ENCODE measurements at places on chromosomes 1 and 21.

DNA sequence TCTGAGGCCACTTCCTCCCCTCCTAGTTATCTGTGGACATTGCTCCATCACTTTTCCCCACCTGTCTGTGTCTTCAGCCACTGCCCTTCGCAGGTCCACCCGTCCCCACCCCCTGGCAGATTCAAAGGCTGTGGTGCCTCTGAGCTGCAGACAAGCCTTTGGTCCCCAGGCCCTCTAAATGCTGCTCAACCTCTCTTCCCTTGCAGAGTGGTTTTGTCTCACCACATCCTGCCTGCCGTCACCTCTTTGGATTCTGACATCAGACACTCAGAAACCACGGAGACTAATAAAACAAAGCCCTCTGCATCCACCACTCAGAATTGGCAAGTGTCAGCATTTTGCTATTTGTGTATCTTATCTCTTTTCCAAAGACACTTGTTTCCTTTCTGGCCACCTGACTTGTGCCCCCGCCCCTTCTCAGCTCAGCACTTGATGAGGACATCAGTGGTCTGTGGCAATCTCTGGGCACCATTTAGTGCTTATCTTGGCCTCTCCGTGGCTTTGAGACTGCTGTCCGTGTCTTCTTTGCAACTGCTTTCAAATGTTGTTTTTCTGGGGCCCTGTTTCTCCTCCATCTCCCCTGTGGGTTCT lies 7.7 kb downstream of the CNIH3 start:
- DNase-seq: peak; percentile 62

DNA sequence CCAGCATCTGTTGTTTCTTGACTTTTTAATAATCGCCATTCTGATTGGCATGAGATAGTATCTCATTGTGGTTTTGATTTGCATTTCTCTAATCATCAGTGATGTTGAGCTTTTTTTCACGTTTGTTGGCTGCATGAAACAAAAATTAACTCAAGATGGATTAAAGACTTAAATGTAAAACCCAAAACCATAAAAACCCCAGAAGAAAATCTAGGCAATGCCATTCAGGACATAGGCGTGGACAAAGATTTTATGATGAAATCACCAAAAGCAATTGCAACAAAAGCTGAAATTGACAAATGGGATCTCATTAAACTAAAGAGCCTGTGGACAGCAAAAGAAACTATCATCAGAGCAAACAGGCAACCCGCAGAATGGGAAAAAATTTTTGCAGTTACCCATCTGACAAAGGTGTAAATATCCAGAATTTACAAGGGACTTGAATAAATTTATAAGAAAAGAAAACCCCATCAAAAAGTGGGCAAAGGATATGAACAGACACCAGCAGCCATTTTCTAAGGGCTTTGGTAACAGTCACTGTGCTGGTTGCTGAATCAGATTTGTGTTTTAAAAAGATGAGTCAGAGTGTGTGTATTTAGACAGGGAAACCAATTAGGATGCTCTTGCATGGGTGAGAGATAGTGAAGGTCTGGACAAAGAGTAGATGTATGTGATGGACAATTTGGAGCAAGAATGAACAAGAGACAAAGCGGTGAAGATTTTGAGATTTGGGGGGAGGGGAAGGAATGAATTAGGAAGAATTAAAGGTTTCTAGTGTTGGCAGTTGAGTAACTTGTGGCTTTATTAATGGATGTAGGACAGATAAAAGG lies 110.7 kb downstream of the RYR2 start:
- DNase-seq: no peak

GRCh38 chr1:147223740-147224615 lies 1.2 kb downstream of the FMO5 start:
- DNase-seq: no peak

GRCh38 chr1:187605736-187606135 lies 777.0 kb downstream of the PLA2G4A start:
- DNase-seq: no peak

DNA sequence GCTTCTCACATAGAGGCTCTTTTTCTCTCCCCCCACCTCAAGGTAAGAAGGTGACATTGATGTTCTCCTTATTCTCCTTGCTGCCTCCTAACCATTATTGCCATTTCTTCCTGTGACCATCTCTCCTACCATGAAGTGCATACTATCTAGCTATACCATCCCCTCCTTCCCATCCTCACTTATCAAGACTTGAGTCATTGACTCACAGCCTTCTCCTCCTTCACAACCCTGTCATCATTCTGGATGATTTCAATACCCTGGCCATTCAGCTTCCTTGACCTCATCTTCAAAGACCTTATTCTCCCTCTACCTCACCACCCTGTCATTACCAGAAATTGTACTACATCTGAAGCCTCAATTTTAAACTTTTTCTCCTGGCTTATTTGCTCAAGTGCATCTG lies 10.9 kb upstream of the HIPK1 start:
- DNase-seq: no peak

GRCh38 chr1:1310476-1311053 lies 2.2 kb downstream of the PUSL1 start:
- no peak for DNase-seq

- DNase-seq: no peak
These were observed 717 bp downstream of the B4GALT3 start for GRCh38 chr1:161176468-161177111.

DNA sequence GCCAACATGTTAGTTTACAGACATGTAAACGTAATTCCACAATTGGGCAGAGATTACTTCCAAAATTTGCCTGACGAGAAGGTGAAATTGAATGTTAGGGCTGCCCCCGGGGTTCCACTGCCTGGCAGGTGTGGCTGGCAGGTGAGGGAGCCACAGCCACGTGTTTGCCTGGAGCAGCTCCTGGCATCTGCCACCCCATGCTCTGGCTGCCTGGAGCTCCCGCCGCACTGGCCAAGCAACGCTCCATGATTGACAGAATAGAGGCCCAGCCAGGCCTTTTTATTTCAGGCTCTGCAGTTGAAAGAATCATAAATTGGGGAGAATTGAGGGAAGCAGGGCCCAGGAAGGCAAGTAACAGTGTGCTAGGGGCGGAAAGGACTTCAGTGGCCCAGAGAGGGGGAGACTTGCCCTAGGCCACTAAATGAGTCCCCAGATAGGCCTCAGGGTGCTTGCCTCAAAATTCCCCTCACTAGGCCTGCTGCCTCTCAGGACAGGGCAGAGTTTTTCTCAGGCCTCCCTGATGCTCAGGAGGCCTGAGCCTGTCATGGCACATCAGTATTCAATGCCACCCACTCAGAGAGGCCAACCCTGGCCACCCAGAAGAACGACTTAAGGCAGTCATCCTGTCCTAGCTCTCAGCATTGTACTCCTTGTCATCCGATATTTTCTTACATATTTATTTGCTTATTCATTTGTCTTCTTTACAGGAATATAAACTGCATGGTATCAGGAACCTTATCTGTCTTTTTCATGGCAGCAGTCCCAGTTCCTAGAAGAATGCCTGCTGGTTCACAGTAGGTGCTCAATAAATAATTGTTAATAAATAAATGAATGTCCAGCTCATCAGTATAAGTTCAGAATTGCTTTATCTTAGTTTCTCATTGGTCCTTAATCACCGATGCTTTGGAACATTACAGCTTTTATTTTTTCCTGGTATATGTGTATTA lies 16.6 kb upstream of the S1PR1 start:
- DNase-seq: no peak

GRCh38 chr1:109251277-109252166 lies 2.2 kb downstream of the CELSR2 start:
- DNase-seq: no peak

DNA sequence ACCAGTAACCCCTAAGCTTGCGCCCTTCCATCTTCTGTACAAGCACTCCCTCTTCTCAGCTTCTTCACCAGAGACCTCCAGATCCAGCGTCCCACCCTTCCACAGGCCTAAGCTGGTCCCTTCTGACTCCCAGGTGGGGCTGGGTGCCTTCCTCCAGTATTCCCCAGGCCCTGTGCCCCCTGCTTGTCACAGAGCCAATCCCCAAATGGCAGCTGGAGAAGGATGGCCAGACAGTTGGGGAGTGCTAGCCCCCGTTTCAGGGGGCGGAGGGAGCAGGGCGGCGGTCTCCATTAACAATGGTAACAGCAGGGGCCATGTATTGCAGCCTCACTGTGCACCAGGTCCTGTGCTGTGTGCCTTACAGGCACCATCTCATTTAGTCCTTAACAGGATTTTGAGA lies 85.7 kb downstream of the KCNN3 start:
- no peak for DNase-seq

DNA sequence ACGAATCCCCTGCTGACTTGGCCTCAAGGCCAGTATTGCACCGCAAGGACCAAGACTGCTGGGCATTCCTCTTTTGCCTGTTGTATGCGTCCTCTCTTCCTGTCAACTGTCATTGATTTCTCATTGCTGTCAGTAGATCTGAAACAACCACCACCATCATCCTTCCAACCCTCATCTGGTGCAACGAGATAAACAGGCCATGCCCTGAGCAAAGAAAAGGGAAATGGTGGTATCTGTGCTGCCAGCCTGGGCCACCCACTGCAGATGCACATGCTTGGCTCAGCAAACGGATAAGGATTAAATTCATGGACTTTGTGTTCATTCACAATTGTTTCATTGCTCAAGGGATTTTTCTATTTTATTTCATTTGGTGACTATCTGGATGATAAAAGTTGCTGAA lies 13.6 kb downstream of the OXCT2 start:
- no peak for DNase-seq

GRCh38 chr1:67889953-67890567 lies 56.8 kb upstream of the GNG12 start:
- no peak for DNase-seq

DNA sequence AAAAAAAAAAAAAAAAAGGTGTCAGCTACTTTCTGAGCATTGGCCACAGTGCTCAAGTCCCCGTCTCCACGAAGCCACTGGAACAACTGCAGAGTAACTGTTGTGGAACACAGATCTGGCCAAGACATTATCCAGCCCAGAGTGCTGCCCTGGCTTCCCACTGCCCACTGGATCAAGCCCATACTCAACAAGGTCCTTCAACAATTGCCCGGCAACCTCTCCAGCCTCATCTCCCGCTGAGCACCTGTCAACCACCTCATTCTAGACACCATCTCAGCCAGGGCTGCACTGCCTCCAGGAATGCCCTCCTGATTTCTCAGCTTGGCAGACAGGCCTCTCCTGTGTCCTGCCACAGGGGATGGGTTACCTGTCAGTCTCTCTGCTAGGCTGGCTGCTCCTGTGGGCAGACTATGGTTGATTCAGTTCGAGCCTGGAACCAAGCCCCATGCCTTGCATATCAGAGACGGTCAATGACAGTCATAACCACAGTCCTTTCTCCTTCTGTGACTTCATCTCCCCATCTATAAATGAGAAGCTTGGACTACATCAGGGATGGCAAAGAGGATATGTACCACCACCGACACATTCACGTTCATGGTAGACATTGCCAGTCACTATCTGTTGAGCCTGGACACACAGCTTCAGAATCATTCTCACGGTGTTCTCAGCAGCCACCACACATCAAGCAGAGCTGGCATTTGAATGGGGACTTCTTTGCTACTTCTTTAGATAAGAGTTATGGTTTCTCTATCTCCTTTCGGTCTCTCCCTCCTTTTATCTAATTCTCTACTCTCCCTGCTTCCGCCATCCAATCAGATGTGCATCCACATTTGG lies 76.9 kb downstream of the MRPL37 start:
- DNase-seq: no peak

- DNase-seq: no peak
These were observed 29.6 kb upstream of the SLAMF9 start for GRCh38 chr1:159983681-159984080.

- no peak for DNase-seq
These were observed 619.3 kb downstream of the PTPRU start for GRCh38 chr1:29855561-29856160.

GRCh38 chr1:125087247-125087646 lies 3902.5 kb downstream of the SRGAP2C start:
- no peak for DNase-seq

DNA sequence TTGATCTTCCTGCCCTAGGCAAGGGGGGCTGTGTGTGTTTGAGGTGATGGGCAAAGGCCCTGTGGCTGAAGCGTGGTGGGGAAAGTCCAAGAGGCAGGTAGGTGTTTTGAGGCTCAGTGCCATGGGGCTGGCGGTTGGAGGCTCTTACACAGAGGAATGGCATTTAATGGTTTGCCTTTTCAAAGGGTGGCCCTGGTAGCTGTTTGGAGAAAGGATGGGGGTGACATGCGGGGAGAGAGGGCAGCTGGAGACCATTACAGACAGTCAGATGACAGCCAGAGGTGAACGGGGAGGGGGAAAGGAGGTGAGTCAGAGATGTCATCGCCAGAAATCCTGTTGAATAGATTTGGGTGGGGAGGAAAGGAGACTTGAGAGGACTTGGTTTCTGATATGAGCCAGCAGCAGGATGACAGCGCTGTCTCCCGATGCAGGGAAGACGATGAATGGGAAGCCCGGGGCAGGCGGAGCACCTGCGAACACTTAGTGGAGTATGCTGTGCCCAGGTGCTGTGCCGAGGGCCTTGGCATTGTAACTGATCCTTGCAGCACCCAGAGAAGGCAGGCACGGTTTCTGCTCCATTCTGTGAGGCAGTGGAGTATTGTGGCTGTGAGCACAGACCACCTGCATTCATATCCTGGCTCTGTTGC lies 56.3 kb downstream of the MAN1C1 start:
- no peak for DNase-seq

DNA sequence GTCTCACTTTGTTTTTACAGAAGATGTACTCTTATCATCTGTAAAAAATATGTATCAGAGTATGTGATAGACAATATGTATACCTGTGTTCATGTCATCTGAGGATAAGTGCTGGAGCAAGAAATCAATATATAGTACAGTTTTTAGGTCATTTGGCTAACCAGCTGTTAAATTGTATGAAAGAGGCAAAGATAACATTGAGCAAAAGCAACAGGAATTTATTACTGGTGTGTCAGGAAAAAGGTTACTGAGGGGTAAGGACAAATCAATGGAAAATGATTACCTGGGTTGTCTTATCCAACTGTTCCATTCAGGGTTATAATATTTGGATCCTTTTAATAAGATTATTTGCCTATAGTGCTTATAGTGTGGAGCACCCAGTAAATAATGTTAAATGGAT lies 4.9 kb downstream of the HIPK1 start:
- DNase-seq: no peak

GRCh38 chr21:45293220-45293725 lies 5.6 kb upstream of the POFUT2 start:
- no peak for DNase-seq

DNA sequence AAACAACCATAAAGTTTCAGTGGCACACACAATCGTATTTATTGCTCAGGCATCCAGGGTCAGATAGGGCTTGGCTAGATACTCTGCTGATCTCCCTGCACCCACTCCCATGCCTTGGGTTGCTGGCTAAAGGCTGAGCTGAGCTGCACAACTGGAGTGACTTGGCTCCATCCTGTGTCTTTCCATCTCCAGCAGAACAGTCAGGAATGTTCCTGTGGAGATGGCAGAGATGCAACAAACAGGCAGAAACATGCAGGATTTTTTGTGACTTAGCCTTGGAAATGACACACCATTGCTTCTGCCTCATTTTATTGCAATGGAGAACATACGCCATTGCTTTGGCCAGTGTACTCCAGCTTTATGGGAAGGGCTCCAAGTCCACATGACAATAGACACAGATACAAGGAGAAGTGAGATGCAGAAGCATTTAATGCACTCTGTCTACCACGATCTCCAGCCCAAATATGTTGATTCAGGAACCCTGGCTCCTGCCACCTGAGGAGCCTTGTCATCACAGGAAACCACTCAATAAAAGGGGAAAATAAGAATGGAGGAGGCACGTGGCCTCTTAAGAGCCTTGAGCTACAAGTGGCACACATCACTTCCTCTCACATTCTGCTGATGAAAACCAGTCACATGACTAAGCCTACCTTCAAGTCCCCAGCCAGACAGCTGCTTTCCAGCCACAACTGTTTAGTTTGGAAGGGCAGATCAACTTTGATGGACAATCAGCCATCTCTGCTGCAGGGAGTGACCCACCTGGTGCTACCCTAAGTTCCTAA lies 10.1 kb upstream of the GUCA2B start:
- DNase-seq: peak; percentile 20

Data from RPMI8226 (cell line).